Activated CD8-positive, alpha-beta T cell treated with anti-CD3 and anti-CD28 coated beads, Interleukin-2, amount 10 ng/mL, durations not matched to agents 7 days and 5 days (primary cell): ENCODE measurements at places on chromosomes 6 and 20. TPM values are rescaled to one million over a fixed set of nuclear protein-coding genes. Genes with fewer than 3 reads are reported as not detected.

ECHDC1 gene
- total RNA-seq = 44.0 TPM

EBF4 gene
- total RNA-seq = not detected

OGFRL1 gene
- 8.4 TPM for total RNA-seq

C20orf144 gene
- total RNA-seq = 0.16 TPM

MYL9 gene
- 0.18 TPM for total RNA-seq

KIAA1755 gene
- not detected for total RNA-seq

SNAP25 gene
- not detected for total RNA-seq

COQ3 gene
- 13.3 TPM for total RNA-seq

OR14J1 gene
- not detected for total RNA-seq

MICB gene
- 49.0 TPM for total RNA-seq

KCNQ5 gene
- 10.0 TPM for total RNA-seq

UNC5CL gene
- total RNA-seq = 1.1 TPM

LIME1 gene
- total RNA-seq = 165 TPM

GNRH2 gene
- total RNA-seq = 1.7 TPM

SGK2 gene
- not detected for total RNA-seq

RAD21L1 gene
- 0.18 TPM for total RNA-seq

MYB gene
- total RNA-seq = 8.2 TPM

SLC25A27 gene
- not detected for total RNA-seq

BPIFA1 gene
- total RNA-seq = not detected

C6orf58 gene
- total RNA-seq = not detected

HLA-DMB gene
- total RNA-seq = 14.4 TPM

HTR1E gene
- not detected for total RNA-seq

OR2H1 gene
- not detected for total RNA-seq

COL9A3 gene
- total RNA-seq = not detected

MYLK2 gene
- total RNA-seq = 0.66 TPM

PARD6B gene
- total RNA-seq = 4.3 TPM

CLVS2 gene
- total RNA-seq = not detected

GCNT2 gene
- total RNA-seq = 6.9 TPM

GLP1R gene
- total RNA-seq = not detected

C20orf202 gene
- not detected for total RNA-seq

CTAGE9 gene
- total RNA-seq = not detected

SLPI gene
- total RNA-seq = not detected

POU5F1 gene
- total RNA-seq = not detected

WFDC2 gene
- total RNA-seq = not detected

STMND1 gene
- total RNA-seq = not detected

BPI gene
- total RNA-seq = not detected

TMEM217 gene
- 3.1 TPM for total RNA-seq

SOX18 gene
- total RNA-seq = 0.13 TPM

IRF4 gene
- 95.2 TPM for total RNA-seq

PNLDC1 gene
- total RNA-seq = 0.79 TPM

FILIP1 gene
- total RNA-seq = not detected

GRM1 gene
- total RNA-seq = not detected

MAP3K4 gene
- 26.8 TPM for total RNA-seq

HDGFL1 gene
- total RNA-seq = not detected

ADGRG6 gene
- total RNA-seq = 1.6 TPM

C6orf141 gene
- total RNA-seq = 0.26 TPM

DNAH8 gene
- not detected for total RNA-seq

SLC22A2 gene
- total RNA-seq = not detected

IL20RA gene
- total RNA-seq = not detected

PAK5 gene
- total RNA-seq = not detected
